Activated CD4-positive, alpha-beta T cell treated with anti-CD3 and anti-CD28 coated beads for 48 hours (primary cell): ENCODE measurements at places on chromosomes 13 and 19.

DNA sequence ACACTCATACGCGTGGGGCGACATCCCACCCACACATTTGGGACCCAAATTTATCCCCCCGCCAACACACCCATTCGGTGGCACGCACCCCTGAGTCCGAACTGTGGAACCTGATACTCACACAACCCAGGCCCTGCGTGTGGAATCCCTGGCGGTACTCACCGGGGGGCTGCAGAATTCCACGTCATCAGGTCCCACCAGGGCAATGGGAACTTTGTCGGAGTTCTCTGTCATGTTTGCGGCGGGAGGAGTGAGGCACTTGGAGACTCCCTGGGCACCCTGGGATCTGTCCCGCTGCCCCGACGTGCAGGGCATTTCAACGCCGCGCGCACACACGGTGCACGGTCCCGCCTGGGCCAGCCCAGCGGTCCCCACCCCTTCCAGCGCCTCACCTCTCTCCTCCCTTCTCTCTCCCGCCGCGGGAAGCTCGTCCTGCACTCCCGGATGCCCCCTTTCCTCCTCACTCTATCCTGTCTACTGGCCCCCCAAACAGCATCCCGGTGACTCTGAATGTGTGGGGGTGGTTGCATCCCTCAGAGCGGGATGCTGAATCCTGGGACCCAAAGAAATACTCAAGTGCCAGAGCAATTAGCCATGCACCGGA, at the start of gene CNMD:
Gene CNMD, minus strand, starts transcription at position 353 of the 604 bp plus-strand sequence. Its CDS starts 119 bp downstream, at position 234.
- DNase-seq, result no peak

- DNase-seq, result no peak
These were observed 82.9 kb downstream of the SLITRK5 start for GRCh38 chr13:87754097-87754496.

DNA sequence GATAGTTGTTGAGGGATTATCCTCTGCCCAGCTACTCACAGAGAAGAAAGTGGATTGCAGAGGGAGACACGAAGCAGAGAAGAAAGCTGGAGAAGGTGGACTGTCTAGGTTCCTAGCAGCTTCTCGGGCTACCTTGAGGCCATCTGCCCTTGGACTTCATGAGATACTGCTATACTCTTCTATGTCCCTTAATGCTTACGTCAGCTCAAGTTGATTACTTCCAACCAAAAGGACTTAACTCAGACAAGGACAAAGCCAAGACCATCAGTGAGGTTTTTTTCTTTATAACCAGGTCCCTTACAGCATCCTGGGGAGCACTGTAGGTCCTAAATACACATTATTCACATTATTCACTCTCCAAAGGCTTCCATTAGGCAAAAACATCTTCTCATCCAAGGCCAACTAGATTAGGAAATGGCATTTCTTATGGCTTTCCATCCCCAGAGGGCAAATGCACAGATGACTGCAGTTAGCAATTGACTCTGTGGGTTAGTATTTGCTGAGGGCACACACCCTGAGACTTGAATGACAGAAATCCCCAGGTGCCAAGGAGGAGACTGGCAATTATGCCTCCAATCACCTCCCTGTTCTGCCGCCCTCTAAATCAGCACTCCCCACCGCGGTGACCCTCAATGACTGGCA, 4.1 kb upstream of the UBE2L5 start:
- no peak for DNase-seq

- DNase-seq, result no peak
These were observed 2792.1 kb downstream of the PCDH9 start for GRCh38 chr13:64438084-64438483.

- DNase-seq, result no peak
These were observed 31.9 kb upstream of the CCNE1 start for GRCh38 chr19:29779921-29780320.

- DNase-seq, result peak; percentile 90
These were observed 5.6 kb downstream of the BCL3 start for GRCh38 chr19:44753932-44754749.

DNA sequence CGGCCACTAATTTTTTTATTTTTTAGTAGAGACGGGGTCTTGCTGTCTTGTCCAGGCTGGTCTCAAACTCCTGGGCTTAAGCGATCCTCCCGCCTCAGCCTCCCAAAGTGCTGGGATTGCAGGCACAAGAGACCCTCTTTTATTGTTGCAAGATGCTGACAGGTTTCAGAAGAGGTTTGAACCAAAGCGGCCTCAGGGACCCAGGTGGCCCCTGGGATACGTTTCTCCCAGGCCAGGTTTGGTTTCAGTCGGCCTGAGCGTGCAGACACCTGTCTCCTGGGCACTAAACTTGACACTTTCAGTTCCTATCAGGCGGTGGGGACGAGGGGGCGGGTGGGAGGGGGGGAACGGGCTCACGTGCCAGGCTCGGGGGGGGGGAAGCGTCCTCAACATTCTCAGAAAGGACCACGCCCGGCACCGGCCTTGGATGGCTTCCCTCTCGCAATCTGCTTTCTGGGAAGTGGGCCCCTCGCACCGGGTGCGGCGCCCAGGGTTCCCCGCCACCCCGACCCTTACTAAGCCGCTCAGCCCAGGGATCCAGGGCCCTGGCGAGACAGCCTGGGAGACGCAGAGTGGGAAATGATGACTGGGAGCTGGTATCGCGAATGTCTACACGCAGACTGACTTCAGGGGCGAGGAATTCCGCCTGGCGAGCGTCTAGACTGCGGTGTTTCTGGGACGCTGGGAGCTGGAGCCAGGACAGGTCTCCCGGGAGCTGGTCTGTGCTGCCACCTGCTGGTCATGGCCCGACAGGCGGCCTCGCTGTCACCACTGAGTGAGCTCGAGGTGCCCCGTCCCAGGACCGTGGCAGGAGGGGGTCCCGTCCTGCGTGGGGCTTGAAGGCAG, 91.6 kb downstream of the GNG7 start:
- peak; percentile 92 for DNase-seq
